Inflammatory macrophage treated with lipopolysaccharide for 4 hours (primary cell): ENCODE measurements at places on chromosomes 7 and 10.

GRCh38 chr7:113664867-113665266, 253.9 kb downstream of the PPP1R3A start:
- peak; percentile 4 for DNase-seq

DNA sequence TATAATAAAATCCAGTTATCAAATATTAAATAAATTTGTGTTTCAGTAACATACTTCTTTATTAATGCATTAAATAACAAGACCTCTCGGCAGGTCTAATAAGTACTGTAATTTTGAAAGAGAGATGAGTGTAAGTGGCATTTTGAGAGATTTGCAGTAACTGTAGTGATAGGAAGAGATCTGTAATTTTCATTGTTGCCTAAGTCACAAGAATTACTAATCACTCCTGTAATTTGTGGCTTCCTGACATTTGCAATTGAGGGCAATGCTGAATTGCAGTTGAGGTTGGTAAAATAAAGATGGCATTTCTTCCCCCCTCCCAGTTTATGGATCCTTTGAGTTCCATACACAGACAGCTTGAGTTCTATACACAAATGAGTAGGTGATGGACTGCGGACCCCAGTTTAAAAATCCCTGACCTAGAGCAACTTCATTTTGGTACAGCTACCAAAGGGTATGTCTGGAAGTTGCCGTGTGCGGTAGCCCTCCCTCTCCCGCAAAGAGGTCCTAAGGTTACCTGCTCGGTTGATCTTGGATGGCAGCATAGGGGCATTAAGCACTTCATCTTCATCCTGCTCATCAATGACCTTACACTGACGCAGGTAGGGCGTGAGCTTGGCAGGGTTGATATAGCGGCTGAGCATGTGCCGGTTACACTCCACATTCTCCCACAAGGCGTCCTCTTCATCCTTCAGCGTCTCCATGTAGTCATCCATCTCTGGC, 96.4 kb downstream of the CARD11 start:
- DNase-seq = peak; percentile 73

DNA sequence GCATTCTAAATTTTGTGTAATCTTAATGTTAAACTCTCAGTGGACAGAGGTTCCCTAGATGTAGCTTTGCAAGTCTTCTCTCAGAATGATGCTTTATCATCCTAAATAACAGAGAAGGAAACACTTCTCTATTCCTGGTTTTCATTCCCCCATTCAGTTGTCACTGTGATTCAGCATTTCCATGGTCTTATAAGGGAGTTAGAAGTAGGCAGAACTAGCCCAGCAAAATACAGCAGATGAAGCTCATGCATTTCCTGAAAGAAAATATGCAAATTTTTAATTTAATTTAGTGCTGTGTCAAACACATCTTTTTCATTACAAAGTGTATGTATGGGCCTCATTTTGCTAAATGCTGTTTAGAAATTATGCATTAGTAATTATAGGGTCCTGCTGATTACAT, 70.1 kb downstream of the ITPRID1 start:
- DNase-seq = peak; percentile 1

GRCh38 chr7:157485361-157485831, 148.6 kb downstream of the DNAJB6 start:
- DNase-seq = no peak

GRCh38 chr7:101814081-101814990, 3.1 kb upstream of the CUX1 start:
- DNase-seq = peak; percentile 73
